ENCODE measurements at places on chromosomes 6 and 20. TPM values are rescaled to one million over a fixed set of nuclear protein-coding genes. Genes with fewer than 3 reads are reported as not detected.

Gene LKAAEAR1
- polyA plus RNA-seq, result not detected

Gene SLA2
- 0.32 TPM for polyA plus RNA-seq

Gene COL10A1
- polyA plus RNA-seq, result 0.30 TPM

Gene NT5E
- polyA plus RNA-seq, result 4.3 TPM

Gene HS3ST5
- 1.2 TPM for polyA plus RNA-seq

Gene MAP7
- 37.1 TPM for polyA plus RNA-seq

Gene DEFB121
- polyA plus RNA-seq, result not detected

Gene TXLNB
- 2.2 TPM for polyA plus RNA-seq

Gene PI3
- not detected for polyA plus RNA-seq

Gene ITPA
- 46.1 TPM for polyA plus RNA-seq

GRCh38 chr6:82904860-82905259, 160.8 kb downstream of the UBE3D start:
- no peak for DNase-seq

GRCh38 chr6:118656847-118657451, 5.6 kb upstream of the CEP85L start:
- DNase-seq, result no peak

GRCh38 chr6:152554851-152555250, 82.3 kb downstream of the SYNE1 start:
- no peak for DNase-seq

GRCh38 chr6:57313009-57313408, 4.4 kb upstream of the PRIM2 start:
- no peak for DNase-seq

DNA sequence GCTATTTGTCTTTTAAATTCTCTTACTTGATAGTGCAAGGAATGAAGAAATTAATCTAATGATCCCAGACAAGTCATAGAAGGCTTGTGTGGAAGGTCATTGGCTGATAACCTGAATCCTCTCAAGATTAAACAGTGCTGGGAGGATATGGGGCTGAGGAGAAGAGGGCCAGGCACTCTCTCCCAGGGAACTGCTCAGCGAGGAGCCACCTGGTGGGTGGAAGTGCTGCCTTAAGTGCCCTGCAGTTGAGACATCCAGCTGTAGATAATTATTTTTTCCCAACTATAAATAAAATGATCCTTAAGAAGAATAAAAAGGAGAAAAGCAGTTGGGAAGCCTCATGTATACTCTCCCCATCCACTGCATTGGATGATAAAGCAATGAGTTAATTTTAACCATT, 47.9 kb downstream of the BTBD3 start:
- no peak for DNase-seq

DNA sequence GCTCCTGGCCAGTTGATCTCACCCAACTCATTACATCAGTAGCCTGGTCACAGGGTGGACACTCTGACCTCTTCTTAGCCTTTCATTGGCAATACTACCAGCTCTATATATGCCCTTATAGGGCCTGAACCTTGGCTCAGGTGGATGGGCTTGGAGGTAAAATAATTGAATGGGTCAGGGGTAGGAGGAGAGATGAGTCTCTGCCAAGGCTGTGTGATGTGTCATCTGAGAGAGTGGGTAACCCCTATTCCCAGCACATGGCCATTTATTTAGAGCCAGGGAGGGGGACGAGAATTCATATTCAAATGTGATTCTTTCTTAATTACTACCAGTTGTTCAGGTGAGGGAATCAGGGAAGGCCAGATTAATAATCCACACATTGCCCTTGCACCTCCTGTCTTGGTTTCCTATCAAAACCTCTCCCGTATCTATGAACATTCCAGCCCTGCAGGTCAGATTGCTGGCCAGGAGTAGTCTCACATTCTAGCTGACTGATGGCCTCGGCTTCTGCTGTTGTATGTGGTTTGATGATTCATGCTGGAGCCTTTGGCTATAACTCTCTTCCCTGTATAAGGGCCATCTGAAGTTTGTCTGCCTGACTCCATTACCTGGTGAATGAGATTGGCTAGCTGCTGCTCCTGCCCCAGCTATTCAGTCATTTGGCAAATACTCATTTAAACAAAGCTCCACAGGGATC, 13.4 kb downstream of the C20orf173 start:
- DNase-seq, result no peak

GRCh38 chr20:3796477-3797225, 541 bp downstream of the CDC25B start:
- no peak for DNase-seq

DNA sequence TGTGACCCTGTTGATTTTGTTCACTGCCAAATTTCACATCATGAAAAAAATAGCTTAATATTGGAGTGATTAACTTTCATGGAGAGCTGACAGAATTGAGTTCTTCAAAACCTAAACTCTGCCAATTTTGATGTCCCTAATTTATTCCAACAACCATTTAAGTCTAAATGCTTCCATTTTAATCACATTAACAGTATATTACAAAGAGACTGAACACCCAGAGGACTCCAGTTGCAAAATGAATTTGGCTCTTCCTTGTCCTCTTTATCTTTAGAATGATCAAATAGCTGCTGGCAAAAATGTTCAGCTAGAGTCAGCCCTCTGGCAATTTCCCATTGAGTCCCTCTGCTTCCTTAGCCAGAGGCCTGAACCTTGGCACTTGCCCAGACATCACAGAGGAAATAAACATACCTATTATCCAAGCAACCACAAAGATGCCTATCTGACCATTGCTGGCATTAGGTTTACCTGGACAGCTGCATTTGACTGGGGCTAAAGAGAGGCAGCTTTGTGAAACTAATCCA, 299.0 kb upstream of the STXBP5 start:
- no peak for DNase-seq

- DNase-seq, result no peak
Observed at GRCh38 chr6:26404546-26404945, 2.5 kb downstream of the BTN3A1 start.

GRCh38 chr6:159116343-159116742, 52.9 kb upstream of the FNDC1 start:
- DNase-seq, result no peak

GRCh38 chr6:75363304-75363703, 78.7 kb upstream of the TMEM30A start:
- DNase-seq, result no peak

DNA sequence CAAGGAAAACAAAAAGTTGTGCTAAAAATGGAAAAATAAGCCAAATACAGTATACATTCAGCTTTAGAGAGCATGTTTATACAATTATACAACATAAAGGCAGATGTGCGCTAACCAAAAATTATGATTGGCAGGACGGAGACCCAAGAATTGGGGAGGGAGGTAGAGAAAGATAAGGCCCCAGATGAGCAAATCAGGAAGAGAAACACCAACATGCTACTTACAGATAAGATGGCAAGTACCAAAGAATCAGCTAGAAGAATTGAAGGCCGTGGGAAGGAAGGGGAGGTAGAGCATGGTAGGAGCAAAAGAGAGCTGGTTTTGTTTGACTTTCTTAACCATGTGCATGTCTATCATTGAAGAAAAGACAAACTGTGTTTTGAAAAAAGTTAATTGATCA, 45.4 kb downstream of the PRND start:
- no peak for DNase-seq

DNA sequence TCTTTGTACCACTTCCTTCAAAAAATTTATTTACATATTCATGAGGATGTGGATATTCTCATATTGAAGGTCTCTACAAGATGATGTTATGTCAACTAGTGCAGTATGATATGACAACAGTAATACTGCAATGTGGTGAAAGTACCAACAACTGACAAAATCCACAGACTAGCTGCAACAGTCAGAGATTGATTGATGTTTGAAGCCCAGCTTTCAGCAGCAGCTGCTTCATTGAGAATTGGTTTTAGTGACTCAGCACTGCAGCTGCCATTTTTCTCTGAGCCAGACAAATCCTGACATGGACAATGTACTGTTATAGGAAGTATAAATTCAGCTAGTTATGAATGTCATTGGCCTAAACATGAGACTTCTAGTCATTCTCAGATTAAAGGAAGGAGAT, 53.8 kb downstream of the PKIB start:
- DNase-seq, result no peak

GRCh38 chr6:45415315-45415714, 37.6 kb upstream of the SUPT3H start:
- DNase-seq, result no peak

- DNase-seq, result no peak
Observed at GRCh38 chr6:119542037-119542436, 192.5 kb upstream of the MAN1A1 start.

DNA sequence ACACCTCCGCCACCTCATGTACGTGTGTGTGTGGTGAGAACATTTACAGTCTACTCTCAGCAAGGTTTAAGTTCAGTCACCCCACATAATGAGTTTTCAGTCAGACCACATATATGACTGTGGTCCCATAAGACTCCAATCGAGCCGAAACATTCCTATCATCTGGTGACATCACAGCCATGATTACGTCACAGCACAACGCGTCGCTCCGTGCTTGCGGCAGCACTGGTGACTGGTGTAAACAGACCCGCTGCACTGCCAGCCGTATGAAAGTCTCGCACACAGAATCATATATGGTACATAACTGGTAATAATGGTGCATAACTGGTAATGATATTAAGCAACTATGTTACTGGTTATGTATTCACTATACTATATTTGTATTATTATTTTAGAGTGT, 150.7 kb downstream of the DLL1 start:
- no peak for DNase-seq

GRCh38 chr6:4820704-4821276, 44.6 kb downstream of the CDYL start:
- DNase-seq, result no peak

GRCh38 chr6:125346201-125346925, 44.6 kb upstream of the HDDC2 start:
- DNase-seq, result no peak

GRCh38 chr6:26545627-26546026, 7.5 kb downstream of the HMGN4 start:
- DNase-seq, result no peak

DNA sequence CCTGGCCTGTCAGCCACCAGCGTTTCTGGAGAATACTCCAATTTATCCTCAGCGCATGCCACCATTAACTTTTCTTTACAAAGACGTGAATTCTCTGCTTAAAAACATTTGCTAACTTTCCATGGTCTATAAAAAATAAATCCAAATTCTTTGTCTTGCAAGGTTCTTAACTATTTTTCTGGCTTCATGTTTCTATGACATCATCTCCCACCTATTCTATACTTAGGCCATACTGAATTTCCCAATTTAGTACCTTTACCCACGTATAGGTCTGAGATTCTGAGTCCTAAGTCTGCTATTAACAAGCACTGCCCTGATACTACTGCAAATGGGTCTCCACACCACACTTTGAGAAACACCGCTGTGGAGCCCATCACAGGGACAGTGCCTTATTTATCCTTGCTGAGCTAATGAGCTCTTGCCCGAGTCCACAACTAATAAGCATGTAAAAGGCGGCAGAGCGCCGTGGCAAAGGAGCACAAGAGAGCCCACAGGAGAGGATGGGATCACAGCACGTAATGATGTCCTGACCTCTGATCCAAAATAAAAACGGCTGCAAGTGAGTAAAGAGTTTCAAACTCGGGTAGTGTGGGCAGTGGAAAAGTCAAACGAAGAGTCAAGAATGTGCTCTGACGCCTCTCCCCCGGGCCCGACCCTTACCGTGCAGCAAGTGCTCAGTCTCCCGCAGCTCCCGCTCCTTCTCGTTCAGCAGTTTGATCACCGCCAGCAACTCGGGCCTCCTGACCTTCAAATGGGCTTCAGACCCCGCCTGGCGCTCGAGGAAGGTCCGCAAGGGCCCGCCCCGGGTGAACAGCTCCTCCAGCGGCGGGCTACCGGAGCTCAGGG, 519 bp downstream of the MTRF1L start:
- no peak for DNase-seq

GRCh38 chr6:106628658-106629102, 618 bp downstream of the RTN4IP1 start:
- no peak for DNase-seq

- no peak for DNase-seq
Observed at GRCh38 chr6:10558565-10558964, 37.4 kb downstream of the GCNT2 start.

GRCh38 chr6:143707697-143708096, 29.9 kb downstream of the PHACTR2 start:
- no peak for DNase-seq

DNA sequence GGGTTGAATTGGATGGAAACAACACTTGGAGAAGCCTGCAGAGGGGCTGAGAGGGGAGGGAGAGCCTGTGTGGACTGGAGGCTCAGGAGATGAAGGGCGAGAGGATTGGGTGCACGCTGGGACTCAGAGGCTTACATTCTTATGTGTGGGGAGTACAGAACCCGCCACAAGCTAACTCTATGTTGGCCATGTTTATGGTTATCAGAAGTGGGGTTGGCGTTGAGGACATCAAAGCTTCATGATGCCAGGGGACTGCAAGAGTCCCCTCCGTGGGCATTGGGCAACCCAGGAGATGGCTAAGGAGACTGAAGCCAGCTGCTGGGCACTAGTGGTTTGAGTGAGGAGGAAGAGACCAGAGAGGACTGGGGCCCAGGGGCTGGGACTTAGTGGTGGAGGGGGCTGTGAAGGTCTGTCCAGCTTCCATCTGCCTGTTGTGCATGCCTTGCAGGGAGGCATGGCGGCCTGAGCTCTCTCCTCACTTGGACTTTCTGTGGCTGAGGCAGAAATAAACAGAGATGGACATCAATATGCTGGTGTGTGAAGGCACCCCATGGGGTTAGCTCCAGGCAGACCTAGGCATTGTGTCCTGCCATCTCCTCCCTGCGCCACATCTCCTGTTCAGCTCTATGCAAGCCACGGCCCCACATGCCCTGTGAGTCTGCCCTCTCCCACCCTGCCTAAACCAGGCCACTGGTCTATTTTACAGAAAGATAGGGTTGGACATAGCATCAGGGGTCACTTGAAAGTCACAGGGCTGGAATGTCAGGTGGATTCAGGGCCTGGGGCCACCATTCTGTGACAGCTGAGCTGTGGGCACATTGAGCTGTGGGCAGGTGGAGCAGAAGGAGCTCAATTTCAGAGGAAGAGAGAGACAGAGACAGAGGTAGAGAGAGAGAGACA, 61.6 kb downstream of the PHACTR3 start:
- DNase-seq, result no peak

GRCh38 chr20:45336530-45337366, 11.5 kb downstream of the SDC4 start:
- DNase-seq, result no peak

All from right renal pelvis (tissue), 4 donors.